ENCODE measurements at places on chromosomes 11 and 22.

GRCh38 chr11:68383976-68384501, 71.6 kb downstream of the LRP5 start:
- no peak for DNase-seq

DNA sequence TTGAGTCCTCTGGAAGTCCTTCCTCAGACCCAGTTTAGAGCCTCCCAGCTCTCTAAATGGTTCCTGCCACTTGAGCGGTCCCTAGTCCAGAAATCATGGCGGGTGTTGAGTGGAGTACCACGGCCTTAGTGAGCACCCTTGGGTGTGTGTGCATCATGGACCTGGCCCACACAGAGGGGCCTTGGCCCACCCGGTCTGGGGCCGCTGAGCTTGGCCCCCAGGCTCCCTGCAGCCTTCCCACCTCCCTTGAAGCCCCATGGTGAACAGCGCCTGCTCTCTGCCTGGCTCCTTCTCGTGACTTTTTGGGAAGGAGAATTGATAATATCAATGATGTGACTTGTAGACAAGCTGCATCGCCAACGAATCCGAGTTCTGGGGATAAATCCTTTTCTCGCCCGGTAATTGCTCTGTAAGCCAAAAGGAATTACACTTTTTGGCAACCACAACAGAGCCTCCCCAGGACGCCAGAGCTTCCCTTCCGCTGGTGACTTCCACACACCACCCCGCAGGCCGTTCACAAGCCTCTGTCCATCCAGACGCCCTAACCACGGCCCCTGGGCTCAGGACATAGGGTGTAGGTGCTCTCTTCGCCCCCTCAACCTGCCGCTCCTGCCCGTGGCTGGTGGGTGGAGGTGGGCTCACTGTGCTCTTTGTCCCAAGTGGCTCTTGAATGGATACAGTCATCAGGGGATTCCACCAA, 93.8 kb downstream of the NECTIN1 start:
- no peak for DNase-seq

DNA sequence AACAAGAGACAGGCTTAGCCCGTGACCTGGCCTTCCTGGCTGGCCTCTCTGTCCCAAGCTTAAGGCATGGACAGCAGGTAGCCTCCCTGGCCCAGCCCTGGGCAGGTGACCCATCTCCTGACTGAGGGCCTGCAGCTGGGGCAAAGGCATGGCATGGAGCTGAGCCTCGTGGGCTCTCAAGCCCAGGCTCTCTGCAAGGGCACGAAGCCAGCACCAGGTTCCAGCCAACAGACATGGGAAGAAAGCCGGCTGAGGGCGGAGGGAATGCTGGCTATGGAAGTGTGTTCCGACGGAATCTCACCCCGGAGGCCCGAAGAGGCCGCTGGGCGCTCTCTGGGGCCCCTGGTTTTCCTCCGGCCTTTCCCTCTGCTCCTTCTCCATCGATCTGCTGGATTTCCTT, 12.9 kb downstream of the DNAL4 start:
- DNase-seq = peak; percentile 19

GRCh38 chr11:10351435-10351764, 46.5 kb downstream of the ADM start:
- no peak for DNase-seq

- DNase-seq = no peak
These were observed 6.5 kb upstream of the SPON1 start for GRCh38 chr11:13955971-13956421.

DNA sequence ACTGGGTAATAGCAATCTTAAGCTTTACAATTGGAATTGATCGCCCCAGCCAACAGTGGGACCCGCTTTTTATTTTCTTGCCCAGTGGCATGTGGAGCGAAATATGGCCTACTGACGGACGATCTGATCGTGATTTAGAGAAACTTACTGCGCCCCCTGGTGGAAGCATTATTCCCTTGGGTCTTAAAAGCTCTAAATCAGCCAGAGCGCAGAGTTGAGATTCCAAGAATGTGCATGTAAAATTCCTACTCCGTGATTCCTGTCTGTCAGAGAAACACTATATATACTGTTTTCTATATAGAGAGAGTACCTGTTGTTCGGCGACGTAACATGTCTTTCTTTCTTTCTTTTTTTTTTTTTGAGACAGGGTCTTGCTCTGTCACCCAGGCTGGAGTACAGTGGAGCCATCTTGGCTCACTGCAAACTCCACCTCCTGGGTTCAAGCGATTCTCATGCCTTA, 3.7 kb upstream of the DPF2 start:
- peak; percentile 71 for DNase-seq

DNA sequence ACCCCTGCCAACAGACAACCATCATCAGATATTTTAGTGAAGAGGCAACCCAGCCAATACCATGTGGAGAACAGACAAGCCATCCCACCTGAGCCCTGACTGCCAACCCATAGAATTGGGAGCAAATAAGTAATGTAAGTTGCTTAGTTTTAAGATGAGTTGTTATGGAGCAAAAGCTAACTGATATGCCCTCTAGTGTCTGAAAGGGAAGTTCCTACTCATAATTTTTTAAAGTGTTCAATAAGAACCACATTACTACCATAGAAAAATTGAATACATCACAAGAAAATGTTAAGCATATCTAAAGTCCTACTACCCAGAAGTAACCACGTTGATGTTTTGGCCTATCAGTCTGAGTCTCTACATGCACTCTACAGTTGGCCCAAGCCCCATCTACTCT, 50.8 kb upstream of the SLC36A4 start:
- no peak for DNase-seq

DNA sequence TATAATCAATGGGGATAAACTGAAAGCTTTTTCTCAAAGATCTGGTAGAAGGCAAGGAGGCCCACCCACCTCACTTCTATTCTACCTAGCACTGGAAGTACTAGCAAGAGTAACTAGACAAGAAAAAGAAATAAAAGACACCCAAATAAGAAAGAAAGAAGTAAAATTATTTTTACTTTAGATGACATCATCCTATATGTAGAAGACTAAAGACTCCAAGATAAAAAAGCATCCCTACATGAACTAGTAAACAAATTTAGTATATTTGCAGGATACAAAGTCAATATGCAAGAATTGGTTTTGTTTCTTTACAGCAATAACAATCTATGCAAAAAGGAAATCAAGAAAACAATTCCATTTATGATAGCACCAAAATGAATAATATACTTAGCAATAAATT, 201.5 kb upstream of the KIRREL3 start:
- DNase-seq = no peak

DNA sequence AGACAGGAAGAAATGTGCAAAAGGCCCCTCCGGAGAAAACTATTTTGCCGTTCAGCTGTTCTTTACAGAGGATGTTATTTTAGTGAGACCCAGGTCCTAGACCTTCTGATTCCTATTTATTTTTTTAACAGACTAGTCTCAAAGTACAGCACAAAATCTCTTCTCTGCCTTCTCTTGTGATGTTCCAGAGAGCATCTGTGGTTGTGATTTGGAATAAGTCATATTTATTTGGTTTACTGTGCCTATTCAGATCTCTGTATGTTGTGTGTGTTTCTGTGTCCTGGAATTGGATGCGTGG, 20.1 kb downstream of the LHFPL7 start:
- no peak for DNase-seq

GRCh38 chr11:107780775-107781174, 68.9 kb upstream of the SLN start:
- no peak for DNase-seq

DNA sequence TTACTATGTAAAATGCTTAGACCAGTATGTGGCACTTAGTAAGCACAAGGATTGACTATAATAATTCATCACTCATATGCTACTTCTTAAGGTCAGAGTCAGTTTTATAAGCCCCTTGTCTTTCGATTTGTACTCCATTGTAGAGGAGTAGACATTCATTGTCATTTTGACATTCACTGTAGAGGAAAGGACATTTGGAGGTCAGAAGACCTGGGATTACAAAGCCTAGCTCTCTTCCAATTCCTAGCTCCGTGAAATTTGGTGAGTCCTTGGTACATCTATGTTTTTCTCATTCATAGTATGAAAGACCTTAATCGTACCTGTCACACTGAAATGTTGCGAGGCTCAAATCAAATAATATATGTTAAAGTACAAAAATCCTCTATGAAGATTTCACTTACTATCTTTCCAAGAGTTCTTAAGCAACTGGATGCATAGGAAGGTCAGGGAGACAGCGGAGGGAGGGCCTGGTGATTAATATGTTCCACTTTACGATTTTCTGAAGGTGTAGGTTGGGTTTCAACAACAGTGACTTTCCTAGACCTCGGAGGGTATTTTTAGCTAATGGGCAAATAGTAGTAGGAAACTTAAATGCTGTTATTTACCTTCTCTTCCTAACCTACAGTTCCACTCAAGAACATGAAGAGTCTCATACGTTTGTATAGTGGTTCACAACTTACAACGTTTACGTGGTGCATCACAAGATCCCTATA, 1.4 kb upstream of the EMSY start:
- DNase-seq = no peak

DNA sequence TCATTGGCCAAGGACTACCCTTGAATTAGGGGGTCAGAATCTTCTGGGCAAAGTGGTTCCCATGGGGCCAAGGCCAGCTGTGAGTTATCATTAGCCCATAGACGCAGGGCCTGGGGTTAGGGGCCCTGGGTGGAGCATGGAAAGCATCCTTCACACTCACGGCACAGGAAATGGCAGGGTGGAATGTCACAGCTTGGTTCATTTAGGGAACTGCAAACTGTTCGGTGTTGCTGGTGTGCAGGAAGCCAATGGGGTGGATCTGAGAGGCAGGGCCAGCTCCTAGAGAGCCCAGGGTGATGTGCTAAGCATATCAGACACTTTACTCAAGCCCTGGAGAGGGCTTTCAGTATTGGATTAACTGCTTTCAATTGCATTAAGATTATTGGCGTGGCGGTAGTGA, 42.9 kb downstream of the TECTA start:
- DNase-seq = no peak

DNA sequence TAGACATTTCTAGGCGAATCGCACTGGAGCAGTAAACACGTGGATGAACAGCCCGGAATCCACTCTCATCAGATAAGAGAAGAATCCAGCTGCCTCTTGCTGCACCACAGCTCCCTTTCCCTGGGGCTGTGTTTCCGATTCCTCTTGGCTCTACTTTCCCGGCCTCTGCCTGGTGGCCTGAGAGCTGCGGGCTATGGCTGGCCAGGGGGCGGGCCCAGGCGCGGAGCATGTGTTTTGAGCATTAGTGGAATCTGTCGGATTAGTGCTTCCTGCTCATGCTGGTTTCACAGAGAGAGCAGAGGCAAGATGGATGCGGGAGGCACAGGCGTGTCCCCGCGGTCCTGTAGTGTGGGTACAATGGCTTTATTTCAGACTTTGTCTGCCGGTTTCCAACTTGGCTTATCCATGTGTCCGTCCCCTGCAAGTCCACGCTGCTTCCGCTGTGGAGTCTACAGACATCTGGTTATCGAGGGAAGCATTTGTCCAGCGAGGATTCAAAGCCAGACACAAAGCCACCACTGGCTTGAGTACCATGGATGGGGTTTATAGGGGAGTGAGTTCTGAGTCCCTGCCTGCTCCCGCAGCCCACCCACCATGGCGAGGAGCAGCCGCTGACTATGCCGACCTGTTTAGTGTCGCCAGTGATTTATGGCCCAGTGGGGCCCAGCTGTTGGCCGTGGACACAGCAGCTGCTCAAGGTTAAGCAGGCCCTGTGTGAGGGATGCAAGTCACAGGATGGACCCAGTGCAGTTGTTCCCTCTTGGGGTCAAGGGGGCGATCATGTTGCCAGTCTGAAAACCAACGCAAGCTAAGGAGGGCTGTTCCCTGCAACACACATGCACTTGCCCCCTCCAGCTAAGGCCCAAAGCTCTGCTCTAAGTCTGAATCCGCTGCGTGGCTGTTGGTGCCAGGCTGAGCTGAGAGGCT, 43.3 kb upstream of the EP300 start:
- no peak for DNase-seq

GRCh38 chr11:26964339-26964738, 29.6 kb upstream of the FIBIN start:
- DNase-seq = no peak

GRCh38 chr11:118885319-118885718, 1.6 kb downstream of the CXCR5 start:
- DNase-seq = no peak

DNA sequence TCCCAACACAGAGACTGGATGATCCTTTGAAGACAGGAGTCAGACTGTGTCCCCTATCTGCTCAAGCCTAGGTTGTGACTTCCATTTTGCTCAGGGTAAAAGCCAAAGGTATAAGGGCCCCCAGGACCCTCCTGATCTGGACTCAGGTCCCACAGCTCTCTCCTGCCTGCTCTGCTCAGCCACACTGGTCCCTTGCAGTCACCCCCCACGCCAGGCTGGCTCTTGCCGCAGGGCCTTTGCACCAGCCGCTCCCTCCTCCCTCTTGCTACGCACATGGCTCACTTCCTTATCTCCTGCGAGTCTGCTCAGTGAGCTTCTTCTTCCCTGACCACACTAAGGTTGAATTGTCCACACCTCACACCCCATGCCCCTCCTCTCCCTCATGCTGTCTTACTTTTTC, 28.4 kb upstream of the CACNG2 start:
- DNase-seq = no peak

All from caudate nucleus (tissue), 63 donors.